ENCODE measurements at places on chromosomes 16 and 17.

- no peak for DNase-seq
These were observed 26.1 kb downstream of the TRPV3 start for GRCh38 chr17:3531266-3532101.

DNA sequence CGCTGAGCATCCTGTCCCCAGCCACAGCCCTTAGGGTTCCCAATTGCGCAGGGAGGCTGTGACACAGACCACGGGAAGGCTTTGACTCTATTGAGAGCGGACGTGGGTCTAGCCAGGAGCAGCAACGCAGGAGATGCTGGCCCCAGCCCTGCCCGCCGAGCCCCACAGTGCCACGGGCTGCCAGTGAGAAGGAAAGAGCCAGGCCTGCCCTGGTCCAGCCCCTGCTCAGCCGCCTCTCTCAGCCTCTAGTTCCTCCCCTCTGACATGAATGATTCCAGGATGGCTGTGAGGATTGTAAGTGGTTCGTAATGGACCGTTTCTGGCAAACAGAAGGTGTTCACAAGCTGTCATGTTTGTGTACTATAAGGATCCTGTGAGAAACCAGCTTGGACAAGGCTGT lies 2.5 kb downstream of the BHLHA9 start:
- DNase-seq = no peak

DNA sequence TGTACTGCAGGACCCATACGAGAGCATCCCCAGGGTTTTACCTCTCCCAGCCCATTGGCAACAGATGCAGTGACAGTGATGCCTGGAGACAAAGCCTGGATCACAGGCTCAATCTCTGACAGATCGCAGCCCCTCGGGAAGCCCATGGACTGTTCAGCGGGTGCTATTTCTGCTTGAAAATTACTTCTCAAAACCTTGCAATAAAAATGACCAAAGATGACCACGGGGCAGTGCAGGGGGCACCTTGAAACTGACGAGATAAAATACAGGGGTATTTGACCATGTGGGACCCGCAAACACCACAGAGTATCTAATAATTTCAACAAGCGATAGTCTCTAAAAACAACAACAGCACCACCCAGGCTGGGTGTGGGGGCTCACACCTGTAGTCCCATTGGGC lies 118.3 kb downstream of the C16orf95 start:
- no peak for DNase-seq

GRCh38 chr17:66781135-66781534 lies 53.8 kb upstream of the CACNG5 start:
- no peak for DNase-seq

DNA sequence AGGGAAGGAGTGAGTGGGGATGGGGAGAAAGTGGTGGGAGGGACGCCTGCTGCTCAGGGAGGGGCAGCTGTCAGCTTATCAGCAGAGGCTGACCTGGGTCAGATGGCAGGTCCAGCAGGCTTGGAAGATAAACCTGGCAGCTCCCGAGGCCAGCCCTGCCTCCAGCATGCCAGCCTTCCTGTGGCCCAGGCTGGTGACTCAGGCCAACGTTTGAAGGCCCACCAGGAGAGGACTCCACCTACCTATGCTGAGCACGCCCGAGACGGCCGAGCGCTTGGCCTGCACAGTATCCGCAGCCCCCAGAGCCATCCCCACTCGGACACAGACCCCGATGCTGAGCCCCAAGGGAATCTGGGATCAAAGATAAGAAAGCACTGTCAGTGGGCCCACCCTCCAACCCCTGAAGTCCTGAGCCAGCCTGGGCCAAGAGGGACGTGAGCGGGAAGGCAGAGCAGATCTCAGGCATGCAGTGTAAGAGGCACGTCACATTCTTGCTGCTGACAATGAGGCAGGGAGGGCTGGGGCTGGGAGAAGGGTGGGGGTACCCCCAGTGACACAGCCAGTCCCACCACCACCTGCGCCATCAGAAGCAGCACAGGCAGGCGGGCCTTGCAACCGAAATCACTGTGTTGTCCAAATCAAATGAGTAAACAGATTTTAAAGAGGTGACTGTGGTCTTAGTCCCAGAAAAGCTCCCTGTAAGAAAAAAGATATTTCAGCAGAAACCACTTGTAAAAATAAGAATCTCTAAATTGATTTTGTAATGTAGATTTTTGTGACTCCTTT lies 12.4 kb downstream of the SLC47A2 start:
- no peak for DNase-seq

- peak; percentile 49 for DNase-seq
These were observed 3.3 kb upstream of the SLFN12L start for GRCh38 chr17:35540589-35541404.

DNA sequence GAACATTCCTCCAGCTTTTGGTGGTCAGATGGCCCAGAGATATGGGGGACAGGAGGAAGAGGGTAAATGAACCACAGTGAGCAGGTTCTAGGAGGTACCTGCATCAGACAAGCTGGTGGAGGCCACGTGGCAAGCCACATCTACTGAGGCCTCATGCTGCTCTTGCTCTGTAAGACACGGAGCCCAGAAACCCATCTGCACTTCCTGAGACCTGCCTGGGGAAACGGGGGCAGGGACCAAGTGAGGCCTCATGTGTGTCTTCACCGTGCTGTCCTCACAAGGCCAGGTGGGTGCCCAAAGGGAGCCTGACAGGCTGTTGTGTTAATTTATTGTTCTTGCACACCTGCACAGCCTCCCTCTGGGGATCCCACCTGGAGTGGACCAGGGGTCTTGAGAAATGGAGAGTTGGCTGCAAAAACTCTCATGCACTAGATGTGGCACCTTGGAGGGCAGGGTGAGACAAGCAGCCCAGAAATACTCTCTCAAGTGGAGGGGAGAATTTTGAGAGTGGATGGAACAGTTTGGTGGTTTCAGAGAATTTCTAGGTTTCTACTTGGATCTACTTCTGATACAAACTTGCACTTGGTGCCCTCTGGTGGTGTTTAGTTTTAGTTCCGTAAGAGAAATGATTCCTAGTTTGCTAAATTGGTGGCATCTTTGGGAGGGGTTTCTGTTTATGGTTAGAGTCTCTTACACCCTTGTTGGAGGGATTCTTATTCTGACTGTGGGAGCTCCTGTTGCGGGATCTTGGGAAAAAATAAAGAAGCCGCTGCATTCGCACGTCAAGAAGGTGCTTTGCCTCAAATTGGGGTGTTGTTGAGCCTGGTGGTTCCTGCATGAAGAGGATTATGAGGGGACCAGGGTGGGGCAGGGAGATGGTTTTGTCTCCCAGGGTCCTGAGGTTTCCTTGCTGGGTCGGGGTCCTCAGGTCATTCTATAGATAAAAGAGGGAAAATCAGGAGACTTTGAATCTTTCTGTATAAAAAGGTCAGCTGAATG lies 47.5 kb downstream of the SLC6A2 start:
- DNase-seq = no peak

DNA sequence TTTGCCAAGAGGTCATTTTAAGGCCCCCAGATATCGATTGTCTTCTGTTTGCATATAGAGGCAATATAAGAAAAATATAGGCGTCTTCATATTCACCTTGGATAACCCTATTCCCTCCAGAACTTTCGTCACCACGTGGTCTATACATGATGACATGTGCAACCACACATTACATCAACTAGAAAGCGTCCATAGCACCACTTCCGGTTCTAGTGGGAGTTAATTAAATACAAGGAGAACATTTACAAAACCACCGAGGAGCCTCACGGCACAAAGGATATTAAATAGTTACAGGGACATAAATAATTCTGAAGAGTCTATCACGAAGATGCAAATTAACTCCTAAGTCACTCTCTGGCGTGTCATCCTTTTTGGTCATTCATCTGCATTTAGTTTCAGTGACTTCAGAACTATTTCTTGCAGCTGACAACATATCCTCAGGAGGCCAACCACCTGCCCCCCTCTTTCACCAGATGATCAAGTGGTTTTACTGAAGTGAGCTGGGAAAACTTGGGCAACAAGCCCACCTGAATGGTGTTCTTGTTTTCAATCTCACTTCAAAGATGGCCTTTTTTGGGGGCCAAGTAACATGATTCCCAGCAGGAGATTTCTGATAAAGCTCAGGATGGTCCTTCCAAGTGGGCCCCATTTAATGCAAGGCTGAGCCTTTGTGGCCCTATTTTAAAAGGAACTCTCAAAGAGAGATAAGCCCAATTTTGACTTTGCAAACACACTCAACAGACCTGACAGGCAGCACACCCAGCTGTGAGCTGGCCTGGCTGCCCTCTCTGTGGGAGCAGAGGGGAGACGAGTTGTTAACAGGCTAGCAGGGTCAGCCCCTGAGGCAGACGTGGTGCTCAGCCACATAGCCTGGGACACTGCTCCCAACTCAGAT lies 15.3 kb downstream of the CMTM3 start:
- DNase-seq = no peak

- no peak for DNase-seq
These were observed 1.5 kb downstream of the CRK start for GRCh38 chr17:1454541-1454940.

- DNase-seq = no peak
These were observed 6.9 kb upstream of the KRT17 start for GRCh38 chr17:41631025-41631897.

GRCh38 chr17:55159251-55159650 lies 105.5 kb upstream of the HLF start:
- no peak for DNase-seq

GRCh38 chr16:8262299-8262698 lies 328.0 kb downstream of the TMEM114 start:
- DNase-seq = no peak

DNA sequence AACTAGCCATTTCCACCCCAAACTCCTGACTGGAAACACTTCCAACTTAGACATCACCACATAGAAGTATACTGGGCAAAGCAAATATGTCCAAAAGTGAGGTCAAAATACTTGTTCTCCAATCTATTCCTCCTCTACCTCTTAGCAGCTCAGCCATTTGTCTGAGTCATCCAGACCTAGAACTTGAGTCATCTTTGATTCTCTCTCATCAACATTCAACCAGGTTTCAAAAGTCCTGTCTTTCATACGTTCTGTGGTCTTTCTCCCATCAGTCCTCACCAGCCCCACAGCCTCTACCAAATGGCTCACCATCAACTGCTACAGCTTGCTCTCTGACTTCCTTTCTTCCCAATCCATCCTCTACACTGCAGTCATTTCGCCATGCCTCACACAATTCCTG lies 6.8 kb downstream of the ANKFY1 start:
- DNase-seq = no peak

DNA sequence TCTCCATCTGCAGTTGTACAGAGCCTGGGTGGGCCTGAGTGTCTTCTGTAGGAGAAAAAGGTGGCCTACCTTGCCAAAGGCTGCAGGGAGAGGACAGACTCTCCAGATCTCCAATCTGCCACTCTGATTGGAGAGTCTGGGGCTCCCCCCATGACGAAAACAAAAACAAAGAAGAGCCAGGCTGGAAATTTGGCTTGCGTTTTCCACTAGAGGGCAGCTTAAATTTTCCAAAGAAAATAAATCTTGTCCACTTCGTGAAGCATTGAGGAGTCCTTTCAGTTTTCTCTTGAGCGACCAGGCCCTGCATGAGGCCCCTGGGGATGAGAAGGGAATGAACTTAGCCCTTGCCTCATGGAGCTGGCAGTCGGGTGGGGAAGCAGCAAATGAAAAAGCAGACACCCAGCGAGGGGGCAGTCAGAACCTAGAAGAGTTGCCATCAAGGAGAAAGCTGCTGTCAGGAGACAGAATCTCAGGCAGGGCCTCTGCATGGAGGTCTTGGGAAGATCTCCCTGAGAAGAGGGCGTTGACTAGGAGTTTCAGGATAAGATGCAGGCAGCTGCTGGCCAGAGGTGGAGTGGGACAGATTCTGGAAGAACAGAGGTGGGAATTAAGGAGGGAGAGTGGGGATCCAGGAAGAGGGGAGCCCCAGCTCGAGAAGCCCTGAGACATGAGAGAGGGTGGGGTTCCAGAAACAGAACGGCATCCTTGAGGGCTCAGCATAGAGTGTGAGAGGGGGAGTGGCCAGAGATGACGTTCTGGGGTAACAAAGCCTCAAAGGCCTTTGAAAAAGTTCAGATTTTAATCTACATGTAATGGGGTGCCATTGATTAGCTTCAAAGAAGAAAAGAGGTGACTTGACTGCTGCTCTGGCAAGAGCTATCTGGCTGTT lies 8.4 kb upstream of the SHCBP1 start:
- DNase-seq = no peak

DNA sequence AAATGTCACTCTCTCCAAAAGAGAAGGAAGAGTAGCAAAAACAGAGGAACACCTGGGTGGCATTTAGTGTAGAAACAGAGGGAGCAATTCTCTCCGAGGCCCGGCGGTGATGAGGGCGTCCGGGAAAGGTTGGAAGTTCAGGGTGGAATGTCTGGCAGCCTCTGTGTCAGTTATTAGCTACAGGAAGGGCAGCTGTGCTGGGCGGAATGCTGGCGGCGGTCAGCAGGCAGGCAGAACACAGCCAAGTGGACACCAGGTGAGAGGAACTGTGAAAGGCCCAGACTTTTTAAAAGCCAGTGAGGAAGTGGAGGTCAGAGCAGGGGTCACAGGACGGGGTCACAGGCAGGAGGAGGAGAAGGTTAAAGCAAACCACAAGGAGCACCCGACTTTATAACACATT lies 238.1 kb downstream of the NTN1 start:
- DNase-seq = no peak

- DNase-seq = no peak
These were observed 3.2 kb upstream of the SRSF1 start for GRCh38 chr17:58010067-58010799.

- no peak for DNase-seq
These were observed 14.0 kb upstream of the KRT222 start for GRCh38 chr17:40678902-40679522.

DNA sequence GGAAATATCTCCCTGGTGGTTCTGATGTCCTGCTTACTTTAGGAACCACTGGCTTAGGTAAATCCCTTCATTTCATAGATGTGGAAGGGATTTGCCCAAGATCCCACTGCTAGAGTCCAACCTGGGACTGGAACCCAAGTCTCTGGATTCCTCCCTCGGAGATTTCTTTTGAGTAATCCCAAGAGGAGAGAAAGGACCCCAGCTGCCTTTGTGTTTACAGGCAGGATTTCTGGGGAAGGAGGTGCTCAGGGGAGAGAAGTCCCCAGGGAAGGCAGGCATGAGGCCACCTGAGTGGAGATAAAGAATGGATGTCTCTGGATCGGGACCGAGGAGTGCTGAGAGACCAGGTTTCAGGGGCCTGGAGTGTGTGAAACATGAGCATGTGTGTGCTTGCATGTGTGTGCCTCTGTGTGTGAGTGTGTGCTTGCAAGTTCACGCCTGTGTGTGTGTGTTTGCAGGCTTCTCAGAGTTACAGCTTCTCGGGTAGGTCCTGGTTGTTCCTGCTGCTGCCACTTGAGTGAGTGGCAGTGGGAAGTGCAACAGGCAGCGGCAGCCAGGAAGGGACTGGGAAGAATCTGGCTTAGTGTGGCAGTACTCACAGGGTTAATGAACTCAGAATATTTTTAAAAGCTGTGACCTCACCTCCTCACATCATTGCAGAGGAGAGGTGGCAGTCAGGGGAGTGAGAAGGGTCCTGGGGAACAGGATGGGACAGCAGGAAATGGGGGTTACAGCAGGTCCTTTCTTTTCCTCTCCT lies 2.2 kb downstream of the KCNH6 start:
- no peak for DNase-seq

DNA sequence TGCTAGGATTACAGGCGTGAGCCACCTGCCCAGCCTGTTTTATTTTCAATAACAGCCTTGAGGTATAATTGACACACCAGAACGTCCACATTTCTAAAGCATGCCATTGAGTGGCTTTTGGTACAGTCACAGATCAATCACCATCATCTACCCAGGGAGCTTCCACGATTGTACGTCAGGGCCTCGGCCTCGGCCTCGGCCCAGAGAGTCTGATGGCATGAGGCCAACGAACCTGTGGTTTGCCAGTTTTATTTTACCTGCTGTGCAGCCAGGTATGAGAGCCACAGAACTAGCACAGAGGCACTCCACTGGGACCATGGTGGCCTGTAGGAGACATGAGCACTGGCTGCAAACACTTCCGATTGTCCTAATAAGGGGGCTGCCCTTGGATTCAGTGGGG lies 8.3 kb downstream of the UBALD1 start:
- no peak for DNase-seq

GRCh38 chr16:87728026-87728425 lies 37.8 kb downstream of the KLHDC4 start:
- no peak for DNase-seq

All from transverse colon (tissue), 4 donors.